ENCODE measurements at places on chromosomes 5 and 9.

- peak; percentile 67 for DNase-seq
These were observed 925 bp downstream of the ABHD17B start for GRCh38 chr9:71909887-71910649.

DNA sequence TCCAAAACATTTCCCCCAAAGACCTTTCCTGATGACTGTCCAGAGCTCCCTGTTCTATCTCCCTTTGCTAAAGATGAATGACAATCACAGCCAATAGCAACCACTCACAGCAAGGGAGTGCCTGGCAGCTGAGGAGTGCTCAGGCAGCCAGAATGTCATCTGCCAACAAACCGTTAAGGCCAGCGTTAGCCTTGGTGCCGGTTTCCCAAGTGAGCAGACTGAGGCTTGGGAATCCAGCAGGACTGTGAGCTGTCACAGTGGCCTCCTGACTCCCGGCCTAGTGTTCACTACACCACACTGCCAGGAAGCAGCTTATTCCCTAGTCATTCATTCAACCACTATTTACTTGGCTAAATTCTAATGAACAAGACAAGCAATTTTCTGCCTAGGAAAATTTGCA, 24.7 kb downstream of the STK10 start:
- no peak for DNase-seq

DNA sequence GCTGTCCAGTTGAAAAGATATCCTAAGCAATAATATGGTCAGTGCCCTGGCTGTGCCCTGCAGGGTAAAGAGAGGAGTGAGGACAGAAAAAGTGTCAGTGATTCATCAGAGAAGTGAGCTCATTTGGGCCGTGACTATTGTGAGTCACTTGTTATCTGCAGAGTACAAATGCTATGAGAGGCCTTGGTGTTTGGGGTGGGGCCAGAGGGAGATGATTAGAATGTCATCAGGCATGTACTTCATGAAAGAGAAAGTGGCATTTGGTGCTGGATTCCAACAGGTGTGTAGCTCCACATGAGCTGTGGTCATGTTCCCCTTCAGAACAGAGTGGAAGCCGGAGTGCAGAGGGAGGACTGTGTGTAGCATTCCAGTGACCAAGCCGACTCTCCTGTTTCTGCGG, 174.1 kb downstream of the KDM4C start:
- no peak for DNase-seq

- DNase-seq, result peak; percentile 69
These were observed 61.3 kb upstream of the MEGF10 start for GRCh38 chr5:127229185-127229889.

GRCh38 chr9:73549991-73550390, 398.3 kb downstream of the ANXA1 start:
- no peak for DNase-seq

- no peak for DNase-seq
These were observed 424.2 kb downstream of the IRX1 start for GRCh38 chr5:4019841-4020240.

DNA sequence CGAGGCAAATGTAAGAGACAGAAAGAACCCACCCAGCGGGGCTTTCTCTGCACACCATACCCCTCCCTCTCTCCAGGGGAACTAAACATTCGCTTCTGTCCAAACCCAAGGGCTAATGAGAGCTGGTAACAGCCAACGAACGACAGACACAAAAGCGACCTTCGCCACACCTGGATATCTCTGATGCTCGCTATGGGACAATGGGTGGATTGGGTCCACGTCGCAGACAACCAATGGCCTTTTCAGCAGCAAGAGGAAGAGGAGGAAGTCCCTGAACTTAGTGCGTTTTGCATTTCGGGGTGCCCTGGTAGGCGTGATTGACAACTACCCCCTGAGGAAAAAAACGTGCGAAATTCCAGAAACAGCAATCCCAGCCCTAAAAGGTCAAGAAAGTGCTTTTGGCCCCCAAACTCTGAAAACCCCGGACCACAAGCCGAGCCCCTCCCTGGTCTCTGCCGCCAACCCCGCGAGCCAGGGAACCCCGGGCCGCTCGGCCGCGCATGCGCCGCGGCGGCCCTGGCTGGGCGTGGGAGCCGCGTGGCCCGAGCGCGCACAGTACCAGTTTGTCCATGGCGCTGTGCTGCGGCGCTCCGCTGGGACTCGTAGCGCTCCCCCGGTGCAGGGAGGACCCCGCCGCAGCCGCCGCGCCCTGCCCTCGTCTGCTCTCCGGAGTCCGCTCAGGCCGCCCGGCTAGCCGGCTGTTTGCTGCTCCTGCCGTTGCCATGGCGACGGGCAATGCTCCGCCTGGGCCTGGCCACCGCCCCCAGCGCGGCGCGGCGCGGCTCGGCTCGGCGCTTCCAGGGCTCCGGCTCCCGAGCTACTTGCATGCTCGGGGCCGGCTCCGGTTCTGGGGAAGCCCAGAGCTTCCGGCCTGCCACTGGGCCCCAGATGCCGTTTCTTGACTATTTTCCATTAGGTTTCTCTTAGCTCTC, 66.9 kb upstream of the DNAH5 start:
- peak; percentile 83 for DNase-seq

GRCh38 chr9:128098297-128099230, 29.0 kb downstream of the PTGES2 start:
- no peak for DNase-seq

- no peak for DNase-seq
These were observed 141.1 kb upstream of the C9orf72 start for GRCh38 chr9:27714388-27714787.

DNA sequence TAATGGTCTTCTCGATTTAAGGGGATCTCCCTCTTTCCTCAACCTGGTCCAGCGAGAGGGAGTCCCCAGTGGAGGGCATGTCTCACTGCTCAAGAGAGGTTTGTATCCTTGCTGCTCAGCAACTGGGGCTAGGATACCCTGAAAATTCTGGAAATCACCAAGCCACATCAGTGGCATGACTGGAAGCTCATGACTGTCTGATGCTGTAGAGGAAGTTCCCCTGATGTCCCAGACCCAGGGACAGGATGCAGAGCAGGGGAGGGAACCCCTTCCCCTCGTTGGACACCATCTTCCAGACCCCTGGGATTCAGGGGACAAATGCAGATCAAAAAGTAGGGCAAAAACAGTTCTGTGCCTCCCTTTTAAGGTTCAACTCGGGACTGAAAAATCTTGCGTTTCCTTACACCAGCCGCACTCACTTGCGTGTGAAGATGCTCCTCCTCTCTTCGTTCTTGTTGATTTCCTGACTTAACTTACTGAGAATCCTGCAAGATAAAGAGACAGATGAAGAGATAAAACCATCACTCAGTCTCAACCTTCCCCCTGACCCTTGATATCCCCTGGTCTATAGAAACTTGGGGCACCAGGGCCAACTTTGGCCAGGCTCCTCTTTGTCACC, 22.1 kb downstream of the LCP2 start:
- DNase-seq, result no peak

DNA sequence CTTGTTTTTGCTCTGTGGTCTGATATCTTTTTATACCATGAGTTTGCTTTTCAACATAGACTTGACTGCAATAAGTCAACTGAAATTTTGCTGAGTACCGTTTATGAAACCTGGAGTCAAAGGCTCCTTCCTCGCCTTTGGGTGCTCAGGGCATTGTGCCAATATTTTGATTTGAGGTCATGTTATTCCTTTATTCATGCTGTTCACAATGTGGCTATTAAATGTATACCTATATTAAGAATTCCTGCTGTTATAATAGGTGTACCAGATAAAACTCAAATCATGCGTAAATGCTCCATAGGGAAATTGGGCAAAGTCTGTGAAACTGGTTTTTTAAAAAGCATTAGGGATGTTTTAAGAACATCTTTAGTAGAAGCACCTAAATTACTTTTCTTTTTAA, 334.0 kb upstream of the NUDT12 start:
- no peak for DNase-seq

- DNase-seq, result no peak
These were observed 163.4 kb upstream of the PUM3 start for GRCh38 chr9:3007326-3007725.

DNA sequence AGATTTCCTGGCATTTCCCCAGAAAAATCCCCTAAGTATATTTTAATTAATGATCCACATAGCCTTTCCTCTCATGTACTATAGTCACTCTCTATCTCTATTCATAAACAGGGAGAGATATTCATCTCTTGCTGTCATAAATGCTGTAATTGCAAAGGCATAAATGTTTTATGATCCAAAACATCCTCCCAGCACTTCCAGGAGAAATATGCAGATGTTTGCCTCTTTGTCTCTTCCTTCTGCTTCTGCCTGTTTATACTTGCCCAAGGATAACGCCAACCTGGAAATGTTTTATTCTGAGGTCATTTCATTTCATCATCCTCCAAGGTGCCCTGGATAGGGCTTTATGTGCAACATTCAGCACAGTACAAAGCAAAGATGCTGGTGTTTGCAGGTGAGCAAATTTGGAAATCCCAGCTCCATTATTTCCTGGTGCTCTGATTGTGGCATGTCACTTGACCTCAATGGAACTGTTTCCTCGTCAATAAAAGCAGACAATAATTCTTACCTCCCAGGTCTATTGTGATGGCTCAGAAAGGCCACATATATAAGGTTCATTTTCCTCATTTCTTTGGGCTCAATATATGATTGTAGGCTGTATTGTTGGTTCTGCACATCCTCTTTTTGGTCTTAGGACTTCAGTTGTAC, 6.9 kb downstream of the TNFSF15 start:
- no peak for DNase-seq

DNA sequence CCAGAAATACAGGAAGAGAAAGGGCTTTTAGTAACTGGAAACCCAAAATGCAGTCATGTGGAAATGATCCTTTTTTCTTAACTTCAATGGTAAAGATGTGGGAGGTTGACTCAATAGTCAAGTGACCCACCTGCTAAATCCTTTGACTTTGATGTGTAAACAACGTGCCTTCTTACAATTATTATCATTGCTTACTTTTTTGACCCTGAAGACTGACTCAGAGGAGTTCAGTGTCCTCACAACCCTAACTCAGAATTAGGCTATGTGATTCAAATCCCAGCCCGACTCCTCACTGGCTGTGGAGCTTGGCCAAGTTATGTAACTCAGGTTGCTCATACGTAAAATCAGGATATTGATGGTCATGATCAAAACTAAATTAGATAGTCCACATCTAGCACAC, 27.9 kb downstream of the ANXA1 start:
- no peak for DNase-seq

- no peak for DNase-seq
These were observed 51.7 kb downstream of the ARHGAP26 start for GRCh38 chr5:142821733-142822487.

DNA sequence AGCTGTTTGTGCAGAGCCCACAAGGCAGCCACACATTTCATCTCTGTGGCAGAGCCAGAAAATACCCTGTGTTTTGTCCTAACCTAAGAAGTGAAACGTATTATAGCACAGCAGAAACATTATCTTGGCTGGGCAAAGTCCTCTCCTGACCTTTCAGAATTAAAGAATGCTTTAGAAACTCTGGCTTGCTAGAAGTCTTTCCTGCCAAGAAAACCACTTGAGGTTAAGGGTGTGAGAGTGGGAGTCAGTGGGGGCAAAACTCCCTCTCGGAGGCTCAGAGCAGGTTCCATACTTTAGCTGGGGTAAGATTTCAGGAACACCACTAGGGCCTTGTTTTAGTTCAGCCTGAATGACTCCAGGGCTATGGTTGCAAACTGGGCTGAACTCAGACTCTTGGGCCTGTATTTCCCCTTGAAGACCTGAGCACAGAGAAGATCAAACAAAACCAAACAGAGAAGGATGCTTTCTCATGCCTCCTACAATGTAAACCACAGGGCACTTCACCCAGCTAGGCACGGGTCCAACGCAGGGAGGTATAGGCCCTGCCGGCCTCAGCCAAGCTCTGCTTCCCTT, 48.0 kb downstream of the ZNF366 start:
- DNase-seq, result no peak

DNA sequence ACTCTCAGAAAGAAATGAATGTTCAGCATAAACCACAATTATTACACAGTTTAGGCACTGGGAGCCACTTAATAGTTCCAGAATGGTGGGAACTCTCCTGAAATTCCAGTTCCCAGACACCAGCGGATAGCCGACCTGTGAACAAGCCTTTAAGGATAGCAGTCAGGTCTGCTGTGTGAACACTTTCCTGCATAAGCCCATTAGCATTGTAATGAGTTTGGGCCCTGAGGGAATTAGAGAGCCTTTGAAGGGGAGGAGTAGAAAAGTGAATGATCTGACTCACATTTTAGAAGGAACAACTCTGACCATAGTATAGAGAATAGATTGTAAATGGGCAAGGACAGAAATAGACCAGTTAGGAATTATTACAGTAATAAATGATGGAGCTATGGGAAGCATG, 189.1 kb downstream of the ADGRV1 start:
- no peak for DNase-seq

DNA sequence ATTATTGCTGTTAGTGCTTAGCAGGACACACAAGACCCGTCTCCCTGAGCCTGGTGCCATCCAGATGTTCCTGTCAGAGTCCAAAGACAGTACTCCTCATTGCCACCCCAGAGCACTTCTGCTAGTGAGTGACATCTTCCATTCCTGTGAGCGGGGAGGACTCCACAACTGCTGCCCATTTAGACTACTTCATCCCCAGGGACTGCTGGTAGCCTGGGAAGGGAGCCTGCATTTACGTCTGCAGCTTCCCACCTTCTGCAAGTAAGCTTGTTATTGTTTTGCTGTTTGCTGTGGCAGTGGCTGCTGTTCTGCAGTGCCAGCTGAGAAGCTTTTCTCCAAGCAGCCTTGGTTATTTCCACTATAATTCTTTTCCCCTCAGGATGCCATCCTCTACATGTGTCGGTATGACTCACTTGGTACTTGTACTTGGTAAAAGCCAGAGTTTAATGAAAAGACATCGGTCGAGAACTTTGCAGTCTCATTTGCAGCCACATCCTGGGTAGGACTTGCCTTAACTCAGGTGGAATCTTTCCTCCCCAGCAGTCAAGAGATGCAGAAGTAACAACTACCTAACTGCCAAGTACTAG, 10.6 kb upstream of the MAP1B start:
- no peak for DNase-seq

- DNase-seq, result peak; percentile 44
These were observed 3.9 kb downstream of the EBF1 start for GRCh38 chr5:159095866-159096242.

GRCh38 chr5:163502521-163502920, 2.9 kb upstream of the MAT2B start:
- DNase-seq, result no peak

DNA sequence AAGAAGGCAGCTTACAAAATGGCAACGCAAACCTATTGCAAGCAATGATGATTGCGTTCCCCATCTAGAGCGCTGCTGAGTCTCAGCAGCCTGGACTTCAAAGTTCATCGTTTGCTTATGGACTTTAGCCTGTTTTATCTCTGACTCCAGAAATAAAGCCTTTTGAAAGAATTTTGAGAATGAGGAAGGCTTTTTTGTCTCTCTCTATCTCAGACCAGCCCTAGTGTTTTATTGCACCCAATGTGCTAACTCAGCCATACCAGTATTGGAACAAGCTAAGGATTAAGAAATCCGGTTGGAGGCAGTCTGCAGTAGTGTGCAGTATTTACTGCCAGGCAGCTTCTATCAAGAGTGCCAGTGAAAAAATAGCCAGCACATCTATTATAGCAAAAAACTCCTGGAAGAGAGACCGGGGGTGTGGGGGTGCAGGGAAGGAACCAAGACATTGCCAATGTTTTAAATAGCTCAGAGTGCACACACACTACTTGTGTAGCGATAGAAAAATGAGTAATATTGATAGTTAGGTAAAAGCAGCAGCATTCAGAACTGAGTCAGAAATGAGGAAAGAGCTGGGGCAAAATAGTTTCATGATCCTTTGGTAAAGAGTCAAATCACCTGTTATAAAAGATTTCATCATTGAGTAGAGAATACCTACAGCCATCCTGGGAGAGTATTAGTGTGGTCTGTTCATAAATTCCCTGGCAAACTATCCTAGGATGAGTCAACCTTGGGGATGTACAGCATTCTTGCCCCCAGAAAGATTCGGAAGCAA, 219.0 kb downstream of the ZNF608 start:
- no peak for DNase-seq

GRCh38 chr9:109012009-109012875, 1.1 kb downstream of the CTNNAL1 start:
- DNase-seq, result peak; percentile 55
